ENCODE measurements at places on chromosomes 12 and 14.

GRCh38 chr12:51351913-51352532 is 5.5 kb upstream of the CELA1 start:
- peak; percentile 37 for DNase-seq

DNA sequence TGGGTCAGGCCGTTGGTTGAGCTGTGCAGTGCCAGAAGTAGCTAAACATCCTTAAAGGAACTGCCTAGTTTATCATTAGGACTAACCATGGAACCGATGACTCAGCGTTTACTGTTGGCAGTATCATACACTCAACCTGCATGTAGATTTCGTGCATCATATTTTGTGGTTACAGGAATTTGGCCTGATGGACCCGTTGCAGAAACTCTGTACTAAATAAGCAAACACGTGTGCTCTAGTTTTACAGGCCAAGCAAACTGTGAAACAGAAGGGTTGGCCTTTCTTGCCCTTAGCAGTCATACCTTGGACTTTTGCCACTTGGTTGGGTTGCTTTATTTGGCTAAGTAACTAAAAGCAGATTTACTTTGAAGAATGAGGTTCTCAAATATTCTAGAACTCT is 35.6 kb downstream of the DGLUCY start:
- no peak for DNase-seq

DNA sequence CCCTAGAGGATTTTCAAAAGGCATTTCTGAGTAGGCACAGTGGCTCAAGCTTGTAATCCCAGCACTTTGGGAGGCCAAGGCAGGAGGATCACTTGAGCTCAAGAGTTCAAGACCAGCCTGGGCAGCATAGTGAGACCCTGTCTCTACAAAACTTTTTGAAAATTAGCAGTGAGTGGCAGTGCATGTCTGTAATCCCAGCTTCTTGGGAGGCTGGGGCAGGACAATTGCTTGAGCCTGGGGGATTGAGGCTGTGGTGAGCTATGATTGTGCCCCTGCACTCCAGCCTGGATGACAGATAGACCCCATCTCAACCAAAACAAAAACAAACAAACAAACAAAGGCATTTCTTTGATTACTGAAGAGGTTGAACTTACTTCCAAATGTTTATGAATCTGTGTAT is 201.4 kb downstream of the KIF26A start:
- DNase-seq: no peak

GRCh38 chr12:117350140-117350539 is 11.3 kb downstream of the NOS1 start:
- no peak for DNase-seq

DNA sequence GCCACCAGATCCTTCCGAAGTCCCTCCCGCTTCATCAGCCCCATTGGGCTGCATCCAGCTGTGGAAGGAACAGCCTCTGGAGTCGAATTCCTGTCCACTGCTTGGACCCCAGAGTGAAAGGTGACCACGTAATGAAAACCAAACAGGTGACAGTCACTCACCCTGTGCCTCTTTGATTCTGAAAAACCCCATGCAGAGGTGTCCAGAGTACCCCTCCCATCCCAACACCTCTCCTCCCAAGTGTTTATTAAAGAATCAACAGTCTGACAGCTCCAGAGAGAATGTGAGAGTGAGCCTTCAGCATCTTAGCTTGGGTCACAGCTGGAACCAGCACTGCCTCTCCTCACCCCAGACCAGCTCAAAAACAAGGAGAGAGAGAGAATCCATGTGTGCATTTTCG is 178.6 kb upstream of the NOS1 start:
- DNase-seq: no peak

DNA sequence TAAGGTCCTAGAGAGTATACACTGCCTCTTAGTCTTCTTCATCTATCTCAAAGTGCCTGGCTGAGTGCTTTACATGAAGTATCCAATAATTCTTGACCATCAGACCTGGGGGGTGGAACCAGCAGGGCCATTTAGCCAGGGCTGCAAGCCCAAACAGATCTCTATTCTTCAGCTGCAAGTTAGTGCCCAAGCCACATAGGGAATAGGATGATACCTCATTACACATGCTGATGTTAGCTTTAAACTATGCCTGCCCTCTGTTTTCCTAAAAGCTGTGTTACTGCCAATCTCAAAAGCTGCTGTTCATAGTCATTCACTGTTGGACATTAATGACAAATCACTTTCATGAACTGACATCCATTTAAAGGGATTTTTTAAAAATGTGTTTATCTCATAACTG is 16.7 kb upstream of the IFNG start:
- DNase-seq: peak; percentile 65

DNA sequence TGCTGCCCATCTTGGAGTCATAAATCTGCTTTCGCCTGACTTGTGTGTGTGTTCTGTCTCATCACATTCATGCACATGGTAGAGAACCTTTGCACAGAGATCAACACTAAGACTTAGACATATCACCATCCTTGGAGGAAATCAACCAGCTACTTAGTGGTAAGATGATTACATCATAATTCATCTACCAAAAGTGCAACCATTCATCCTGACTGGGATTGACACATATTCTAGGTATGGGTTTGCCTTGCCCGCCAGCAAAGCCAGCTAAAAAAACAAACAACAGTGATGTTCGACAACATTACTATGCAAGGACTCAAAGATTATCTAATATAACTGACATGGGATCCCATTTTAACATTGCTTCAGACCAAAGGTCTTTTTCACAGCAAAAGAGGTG is 228.7 kb downstream of the NUAK1 start:
- no peak for DNase-seq

- DNase-seq: no peak
Observed at GRCh38 chr14:84533791-84534190, 996.2 kb upstream of the FLRT2 start.

GRCh38 chr14:58130116-58130782 is 21.8 kb downstream of the ARMH4 start:
- DNase-seq: no peak

GRCh38 chr12:89267404-89267803 is 84.9 kb downstream of the DUSP6 start:
- DNase-seq: no peak

- DNase-seq: peak; percentile 94
Observed at GRCh38 chr14:100124551-100125088, 34.8 kb downstream of the DEGS2 start.

DNA sequence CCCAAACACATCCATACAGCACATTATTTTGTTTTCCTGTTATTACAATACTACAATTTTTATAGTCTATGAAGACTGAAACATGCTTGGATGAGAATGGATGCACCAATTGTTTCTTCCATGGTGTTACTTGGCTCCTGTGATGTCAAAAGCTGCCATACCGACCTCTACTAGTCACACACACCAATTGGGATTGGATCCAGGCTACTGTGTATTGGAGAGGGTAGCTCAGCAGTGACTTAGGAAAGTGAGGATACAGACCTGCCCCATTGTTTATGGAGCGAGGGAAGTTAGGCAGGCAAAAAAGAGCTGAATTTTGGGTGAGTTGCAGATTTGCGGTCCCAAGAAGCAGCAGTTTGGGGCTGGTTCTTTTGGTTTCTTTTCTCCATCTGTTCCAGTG is 30.8 kb upstream of the AKAP6 start:
- no peak for DNase-seq

GRCh38 chr14:53509276-53510244 is 356.4 kb upstream of the DDHD1 start:
- DNase-seq: no peak
